Activated naive CD4-positive, alpha-beta T cell (primary cell): ENCODE measurements at places on chromosomes 12 and 14.

DNA sequence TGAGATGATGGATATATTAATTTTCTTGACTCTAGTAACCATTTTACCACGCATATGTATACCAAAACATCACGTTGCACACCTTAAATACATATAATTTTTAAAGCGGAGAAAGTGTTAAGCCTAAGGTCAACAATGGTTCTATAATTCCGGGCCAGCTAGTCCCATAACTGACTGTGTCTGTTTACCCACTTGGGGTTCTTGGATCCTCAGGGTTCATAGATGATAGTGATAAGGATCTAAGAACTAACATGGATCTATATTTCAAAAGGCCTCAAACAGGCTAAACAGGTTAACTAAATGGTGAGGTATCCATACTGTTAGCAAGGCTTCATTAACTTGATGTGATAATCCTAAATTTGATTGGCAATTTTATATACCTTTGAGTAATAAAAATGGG is 9.8 kb downstream of the SLC38A1 start:
- DNase-seq = no peak

- no peak for DNase-seq
These were observed 1120.5 kb upstream of the FLRT2 start for GRCh38 chr14:84409435-84409834.

DNA sequence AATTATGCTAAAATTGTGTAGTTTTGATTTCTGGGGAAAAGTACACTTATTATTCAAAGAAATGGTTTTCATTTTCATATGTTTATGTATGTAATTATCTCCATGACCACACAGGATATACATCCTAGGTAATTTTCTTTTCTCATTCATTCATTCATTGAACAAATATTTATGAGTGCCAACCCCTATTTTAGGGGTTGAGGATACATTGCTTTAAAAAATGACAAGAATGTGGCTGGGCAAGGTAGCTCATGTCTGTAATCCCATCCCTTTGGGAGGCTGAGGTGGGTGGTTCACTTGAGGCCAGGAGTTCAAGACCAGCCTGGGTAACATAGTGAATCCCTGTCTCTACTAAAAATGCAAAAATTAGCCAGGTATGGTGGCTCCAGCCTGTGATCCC is 40.9 kb downstream of the SGPP1 start:
- DNase-seq = no peak

DNA sequence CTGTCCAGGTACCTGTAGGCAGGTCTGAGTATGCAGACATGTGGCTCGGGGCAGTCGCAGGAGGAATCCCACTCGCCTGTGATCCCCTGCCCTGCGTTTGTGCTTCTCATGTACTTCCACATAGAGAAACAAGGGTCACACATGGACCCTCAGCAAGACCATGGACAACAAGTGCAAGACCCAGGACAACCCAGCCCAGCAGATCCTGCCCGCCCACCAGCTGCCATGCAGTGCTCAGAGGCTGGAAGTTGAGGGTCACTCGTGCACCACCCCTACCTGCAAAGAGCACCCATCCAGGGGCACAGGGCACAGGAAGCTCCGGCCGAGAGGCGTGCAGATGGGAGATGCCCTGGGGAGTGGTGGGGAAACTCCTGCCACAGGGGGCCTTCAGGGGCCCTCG is 67.5 kb upstream of the C14orf180 start:
- no peak for DNase-seq

- no peak for DNase-seq
These were observed 5.5 kb upstream of the BCL11B start for GRCh38 chr14:99277530-99277929.

DNA sequence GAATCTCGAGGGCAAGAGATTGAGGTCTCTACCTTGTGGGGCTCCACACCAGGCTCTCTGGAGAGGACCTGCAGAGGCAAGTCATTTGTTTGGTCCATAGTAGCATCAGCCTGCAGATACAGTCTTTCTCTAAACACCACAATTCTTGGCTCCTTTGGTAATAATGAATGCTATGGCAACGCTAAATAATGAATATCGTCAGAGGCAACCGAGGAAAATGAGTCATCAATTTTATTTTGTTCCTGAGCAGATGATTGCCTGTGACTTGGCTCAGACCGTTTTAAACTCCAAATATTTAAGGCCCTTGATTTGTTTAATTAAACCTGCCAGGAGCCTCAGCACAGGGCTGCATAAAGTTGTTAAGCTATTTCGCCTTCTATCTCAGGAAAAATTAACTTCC is 924.1 kb upstream of the TMEM132C start:
- no peak for DNase-seq

DNA sequence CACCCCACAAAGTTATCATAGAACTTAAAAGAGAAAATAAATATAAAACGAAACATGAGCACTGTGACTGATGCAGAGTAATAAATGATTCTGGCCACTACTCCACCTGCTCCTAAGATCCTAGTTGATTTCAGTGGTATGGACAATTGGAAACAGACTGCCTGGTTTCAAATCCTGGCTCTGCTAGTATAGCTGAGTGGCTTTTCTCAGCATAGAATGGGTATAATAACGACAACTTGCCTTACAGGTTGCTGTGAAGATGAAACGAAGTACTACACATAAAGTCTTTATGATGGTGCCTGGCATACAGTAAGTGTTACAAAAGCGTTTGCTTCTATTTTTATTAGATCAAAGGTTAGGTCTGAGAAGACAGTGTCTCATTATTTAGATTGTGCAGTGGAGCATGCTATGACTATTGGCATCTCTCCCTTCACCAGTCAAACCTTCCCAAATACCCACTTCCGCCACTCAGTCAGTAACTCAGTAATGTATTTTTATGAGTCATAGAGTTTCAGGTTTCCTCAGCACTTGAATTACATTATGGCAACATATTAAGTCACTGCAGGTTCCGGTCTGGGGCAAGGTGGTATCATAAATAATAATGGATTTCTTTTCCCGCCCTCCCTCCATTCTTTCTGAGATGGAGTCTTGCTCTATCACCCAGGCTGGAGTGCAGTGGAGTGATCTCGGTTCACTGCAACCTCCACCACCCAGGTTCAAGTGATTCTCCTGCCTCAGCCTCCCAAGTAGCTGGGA is 29.7 kb upstream of the NR2C1 start:
- no peak for DNase-seq

DNA sequence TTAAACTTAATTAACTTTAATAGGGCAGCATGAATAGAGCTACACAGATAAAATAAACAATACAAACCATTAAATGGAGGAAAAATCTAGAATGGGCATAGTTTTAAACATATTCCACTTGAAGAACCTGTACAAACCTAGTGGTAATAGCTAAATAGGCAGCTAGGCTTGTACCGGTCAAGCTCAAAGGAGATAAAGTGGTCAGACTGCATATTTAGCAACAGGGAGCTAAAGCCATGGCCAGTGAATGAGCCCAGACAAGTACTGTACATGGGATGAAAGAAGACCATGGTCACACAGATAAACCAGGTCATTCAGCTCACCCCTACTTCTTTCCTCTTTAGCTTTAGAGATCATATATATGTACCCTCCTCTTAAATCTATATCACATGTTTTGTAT is 186.6 kb upstream of the KRR1 start:
- DNase-seq = no peak

GRCh38 chr12:65430571-65431306 is 152.3 kb downstream of the MSRB3 start:
- DNase-seq = no peak

GRCh38 chr14:77022236-77022852 is 6.2 kb downstream of the IRF2BPL start:
- no peak for DNase-seq

DNA sequence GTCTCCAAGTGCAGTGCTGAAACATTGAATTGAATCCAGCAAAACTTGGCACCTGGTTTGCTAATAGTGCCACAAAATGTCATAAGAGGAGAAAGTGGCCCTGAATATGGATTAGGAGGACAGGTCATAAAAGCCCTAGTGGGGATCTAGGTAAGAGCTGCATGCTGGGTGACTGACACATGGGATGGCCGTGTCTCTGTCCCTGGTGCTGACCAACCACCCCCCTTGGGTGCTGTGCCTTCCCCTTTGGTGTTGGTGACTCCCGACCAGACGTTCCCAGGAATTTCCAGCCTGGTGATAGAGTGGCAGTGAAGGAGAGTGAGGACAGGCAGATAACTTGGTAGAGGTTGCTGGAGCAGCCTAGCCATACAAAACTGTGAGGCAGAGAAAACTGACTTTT is 142.8 kb downstream of the VRK1 start:
- no peak for DNase-seq
